ENCODE measurements at places on chromosomes 2 and 18.

- peak; percentile 44 for DNase-seq
Observed at GRCh38 chr2:11705063-11705462, 35.1 kb upstream of the NTSR2 start.

- DNase-seq: no peak
Observed at GRCh38 chr2:167271932-167272331, 383.7 kb downstream of the XIRP2 start.

DNA sequence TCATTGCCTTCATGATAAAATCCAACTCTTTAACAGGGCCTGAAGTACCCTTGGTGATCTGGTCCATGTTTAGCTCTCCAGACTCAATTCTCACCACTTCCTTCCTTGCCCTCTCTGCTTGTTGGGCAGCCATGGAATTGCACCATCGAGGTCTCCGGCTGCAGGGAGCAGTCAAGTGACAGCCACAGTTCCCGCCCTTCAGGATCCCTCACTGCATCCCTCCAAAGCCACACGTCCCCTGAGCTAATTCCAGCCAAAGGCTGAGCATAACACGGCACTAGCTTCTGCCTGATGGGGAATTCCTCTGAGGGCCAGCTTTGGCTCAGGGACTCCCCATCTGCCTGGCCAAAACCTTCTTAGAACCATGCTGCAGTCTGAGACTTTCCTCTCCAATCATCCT is 47.4 kb upstream of the SLC1A4 start:
- no peak for DNase-seq

- DNase-seq: no peak
Observed at GRCh38 chr2:217328622-217328978, 468.7 kb upstream of the TNP1 start.

DNA sequence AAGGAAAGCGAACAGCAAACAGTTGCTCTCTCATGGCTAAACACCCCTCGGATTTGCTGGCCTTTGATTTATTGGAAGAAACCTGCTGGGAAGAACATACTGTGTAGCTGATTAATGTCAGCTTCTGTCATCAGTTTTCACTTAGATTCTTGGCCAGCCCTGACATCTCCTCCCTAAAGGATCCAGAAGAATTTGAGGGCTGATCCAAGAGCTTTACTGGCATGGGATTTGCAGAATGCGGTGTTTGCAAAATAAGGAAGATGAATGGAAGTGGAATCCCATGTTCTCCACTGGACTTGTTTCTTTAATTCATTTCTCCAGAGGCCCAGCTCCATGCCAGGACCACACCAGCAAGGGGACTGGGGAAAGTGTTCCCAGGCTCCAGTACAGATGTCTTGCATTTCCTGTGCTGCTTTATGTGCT is 80.5 kb downstream of the RDH14 start:
- no peak for DNase-seq

DNA sequence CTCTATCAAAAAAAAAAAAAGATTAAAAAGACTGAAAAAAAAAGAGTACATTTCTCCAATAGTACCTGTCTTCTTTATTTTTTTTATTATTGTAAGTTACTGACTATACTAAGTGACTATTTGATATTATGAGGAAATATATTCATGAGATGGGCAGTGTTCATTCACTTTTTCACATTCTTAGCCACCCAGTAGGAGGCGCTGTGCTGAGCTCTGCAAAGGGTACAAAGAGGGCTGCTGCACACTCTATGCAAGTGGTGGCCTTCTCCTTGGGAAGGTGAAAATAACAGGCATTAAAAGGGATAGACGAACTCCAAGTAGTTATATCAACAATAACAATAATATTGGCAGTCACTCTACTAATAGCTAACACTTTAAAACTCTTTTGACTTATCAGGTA is 1034.9 kb upstream of the FANCL start:
- DNase-seq: no peak

DNA sequence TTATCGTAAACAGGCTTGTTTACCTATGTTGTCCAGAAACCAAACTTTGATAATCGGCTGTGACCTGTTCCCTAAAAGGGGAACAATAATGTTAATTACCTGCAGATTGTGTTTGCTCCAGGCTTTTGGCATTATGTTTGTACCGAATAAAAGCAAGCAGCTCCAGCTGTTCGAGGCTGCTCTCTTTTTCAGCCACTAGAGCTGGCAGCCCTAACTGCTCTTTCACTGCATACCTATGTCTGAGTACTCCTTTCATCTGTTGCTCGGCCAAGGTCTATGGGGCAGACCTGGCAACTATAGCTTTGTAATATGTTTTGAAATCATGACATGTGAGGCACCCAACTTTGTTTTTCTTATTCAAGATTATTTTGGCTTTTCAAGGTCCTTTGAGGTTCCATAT is 77.8 kb upstream of the EHBP1 start:
- DNase-seq: no peak

DNA sequence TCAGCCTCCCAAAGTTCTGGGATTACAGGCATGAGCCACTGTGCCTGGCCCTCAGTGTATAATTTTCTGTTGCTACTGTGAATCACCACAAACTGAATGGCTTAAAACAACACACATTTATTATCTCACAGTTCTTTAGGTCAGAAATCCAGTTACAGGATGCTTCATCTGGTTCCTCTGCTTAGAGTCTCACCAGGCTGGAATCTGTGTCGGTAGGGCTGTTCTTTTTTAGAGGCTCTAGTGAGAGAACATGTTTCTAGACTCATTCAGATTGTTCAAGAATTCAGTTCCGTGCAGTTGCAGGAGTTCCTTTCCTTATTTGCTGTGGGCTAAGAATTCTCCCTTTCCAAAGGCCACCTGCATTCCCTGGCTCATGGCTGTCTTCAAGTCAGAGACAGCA is 22.2 kb downstream of the CCDC121 start:
- no peak for DNase-seq

- no peak for DNase-seq
Observed at GRCh38 chr2:37896319-37896718, 28.8 kb upstream of the RMDN2 start.

- DNase-seq: no peak
Observed at GRCh38 chr2:66013456-66013855, 421.5 kb upstream of the MEIS1 start.

DNA sequence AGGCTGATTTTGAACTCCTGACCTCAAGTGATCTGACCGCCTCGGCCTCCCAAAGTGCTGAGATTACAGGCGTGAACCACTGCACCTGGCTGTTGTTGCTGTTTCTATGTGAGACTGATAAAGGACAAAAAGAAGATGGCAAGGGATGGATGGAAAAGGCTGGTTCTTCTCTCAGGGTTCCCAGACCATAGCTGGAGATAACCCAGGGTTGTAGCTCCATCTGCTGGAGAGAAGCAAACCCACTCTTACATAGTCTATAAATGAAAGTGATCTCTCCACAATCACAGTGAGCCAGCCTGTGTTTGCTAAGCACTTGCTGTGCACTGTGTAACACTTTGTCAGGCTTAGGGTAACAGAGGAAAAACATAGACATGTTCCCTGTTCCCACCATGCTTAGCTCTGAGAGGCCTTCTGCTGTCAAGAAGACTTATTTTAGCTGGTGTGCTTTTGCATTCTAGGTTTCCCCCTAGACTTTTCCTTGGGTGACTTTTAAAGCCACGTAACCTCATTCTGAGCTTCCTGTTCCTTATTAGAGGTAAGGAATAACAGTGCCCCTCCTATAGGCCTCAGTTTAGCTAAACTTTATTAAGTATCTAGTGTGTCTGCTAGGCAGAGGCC is 49.7 kb downstream of the LIMS1 start:
- DNase-seq: no peak

DNA sequence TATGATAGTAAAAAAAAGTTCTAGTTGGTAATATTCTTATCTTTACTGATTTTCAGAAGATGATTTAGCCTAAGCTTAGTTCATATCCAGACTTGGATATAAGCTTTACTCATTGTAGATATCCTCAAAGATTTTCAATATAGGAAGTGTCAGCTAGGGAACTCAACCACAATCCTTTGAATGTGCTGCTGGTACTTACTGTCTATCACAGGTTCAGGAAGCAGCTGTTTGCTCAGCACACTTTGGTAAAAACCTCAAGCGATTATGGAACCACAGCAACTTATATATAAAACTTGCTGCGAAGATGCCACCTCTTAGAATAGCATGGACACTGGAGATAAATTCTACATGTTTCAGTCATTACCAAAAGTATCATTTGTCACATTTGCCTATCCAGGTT is 60.1 kb upstream of the TNFRSF11A start:
- DNase-seq: no peak

GRCh38 chr2:45132551-45132950 is 123.3 kb upstream of the SIX2 start:
- DNase-seq: no peak

- no peak for DNase-seq
Observed at GRCh38 chr2:67259556-67260342, 137.4 kb upstream of the ETAA1 start.

- DNase-seq: no peak
Observed at GRCh38 chr18:62744076-62744968, 29.0 kb downstream of the PHLPP1 start.

- no peak for DNase-seq
Observed at GRCh38 chr2:230899786-230900185, 25.3 kb downstream of the GPR55 start.

DNA sequence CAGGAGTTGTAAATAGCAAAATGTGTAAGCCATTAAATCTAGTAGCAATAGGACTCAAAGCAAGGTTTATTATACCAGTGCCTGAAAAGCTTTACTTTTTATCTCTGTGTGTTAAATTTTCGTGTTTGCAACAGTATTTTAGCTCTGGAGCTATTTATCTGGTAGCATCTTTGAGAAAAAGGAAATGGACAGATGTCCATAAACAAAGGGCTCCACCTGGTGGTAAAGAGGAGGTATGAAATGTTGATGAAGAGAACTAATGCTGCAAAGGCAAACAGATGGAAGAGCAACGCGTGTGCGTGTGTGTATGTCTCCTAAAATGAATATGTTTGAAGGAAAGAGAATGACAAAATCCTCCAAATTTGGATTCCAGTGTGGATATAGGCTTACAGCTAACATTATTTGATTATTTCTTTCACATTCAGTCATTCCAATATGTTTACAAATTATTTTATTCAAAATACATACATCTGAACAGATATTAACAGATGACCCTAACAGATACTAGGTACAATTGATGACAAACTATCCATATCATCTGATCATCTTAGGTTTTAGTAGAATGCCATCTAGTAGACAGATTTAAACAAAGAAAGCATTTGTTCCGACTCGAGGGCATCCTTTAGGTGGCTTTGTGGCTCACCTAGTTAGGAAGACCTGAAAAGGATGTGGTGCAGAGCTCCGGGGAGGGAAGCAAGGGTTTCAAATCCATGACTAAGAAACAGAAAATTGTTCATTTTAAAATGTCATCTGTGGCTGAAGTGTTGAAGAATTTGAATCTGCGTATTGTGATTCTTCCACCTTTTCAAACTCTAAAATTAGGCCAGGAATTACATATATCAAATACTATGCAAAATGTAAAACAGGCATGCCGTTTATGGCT is 383.3 kb downstream of the MTX2 start:
- DNase-seq: no peak

GRCh38 chr18:13199169-13199568 is 19.4 kb upstream of the LDLRAD4 start:
- DNase-seq: no peak

DNA sequence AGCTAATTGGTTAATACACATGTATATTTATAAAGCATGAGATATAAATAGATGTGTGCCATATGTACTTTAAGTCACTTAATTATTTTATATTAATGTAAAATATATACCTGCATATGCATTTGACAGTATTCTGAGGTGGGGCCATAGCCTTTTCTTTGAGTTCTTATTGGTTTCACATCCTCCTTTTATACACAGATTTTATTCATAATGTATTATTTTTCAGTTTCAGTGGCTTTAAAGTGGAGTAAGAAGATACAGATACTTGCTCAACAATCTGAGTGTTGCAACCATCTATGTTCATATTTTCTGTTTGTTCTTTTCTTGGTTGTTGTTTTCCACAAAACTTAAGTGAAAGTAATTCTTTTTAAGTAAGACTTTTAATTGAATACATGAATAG is 436.5 kb downstream of the RND3 start:
- DNase-seq: no peak

DNA sequence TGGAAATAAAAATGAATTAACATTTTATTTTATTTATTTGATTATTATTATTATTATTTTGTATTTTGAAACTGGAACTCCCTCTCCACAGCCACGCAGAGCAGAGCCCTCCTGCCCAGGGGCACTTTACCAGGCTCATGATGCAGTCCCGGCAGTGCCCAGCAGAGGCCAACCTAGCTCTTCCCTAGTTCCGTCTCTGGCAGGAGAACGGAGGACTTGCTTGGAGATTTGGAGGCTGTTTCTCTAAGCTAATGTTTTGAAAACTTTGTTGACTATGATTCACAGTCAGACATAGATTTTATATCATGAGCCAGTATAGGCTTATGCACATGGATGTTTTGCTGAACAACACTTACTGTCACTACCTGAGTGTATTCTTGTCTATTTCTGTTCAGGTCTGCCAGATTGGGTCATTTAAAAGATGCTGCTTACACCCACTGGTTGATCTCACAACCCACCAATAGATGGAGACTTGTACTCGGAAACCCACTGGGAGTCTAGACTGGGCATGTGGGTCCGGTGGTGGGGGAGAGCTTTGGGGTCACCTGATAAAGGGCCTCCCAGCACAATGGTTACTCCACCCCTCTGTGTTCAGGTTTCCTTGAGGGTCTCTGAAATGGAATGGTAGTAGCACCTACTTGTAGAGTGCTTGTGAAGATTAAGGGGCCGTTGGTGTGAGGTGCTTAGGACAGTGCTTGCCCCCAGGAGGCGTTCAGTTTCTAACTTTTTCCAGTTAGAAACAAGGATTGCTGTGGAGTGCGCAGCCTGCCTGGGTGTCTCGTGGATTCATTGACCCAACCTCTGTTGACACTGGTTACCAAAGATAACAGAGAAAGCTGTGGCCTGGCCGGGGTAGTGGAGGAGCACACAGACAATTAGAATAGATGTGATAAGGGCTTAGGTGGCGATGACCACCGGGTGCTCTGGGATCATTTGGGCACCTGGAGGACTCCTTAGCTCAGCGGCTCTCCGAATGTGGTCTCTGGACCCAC is 177.3 kb downstream of the HAUS1 start:
- peak; percentile 67 for DNase-seq

GRCh38 chr2:56714400-56714799 is 530.6 kb downstream of the CCDC85A start:
- DNase-seq: no peak

GRCh38 chr2:40592218-40592617 is 140.3 kb upstream of the SLC8A1 start:
- no peak for DNase-seq

DNA sequence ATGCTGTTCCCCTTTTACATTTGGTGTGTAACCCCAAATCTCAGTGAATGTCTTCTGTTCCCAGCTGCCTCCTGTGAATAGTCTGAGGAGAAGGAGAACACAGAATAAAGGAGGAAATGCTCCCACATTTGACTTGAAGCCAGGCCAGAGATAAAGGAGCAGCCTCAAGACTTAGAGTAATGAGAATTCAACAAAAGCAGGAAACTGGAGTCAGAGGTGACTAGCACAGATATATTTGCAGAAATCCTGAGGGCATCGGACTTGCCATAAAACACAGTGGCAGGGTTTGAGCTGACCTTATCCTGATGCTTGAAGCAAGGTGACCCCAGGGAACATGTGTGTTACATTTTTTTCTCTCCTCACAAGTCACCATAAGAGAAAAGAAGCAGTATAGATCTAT is 291.4 kb upstream of the RND3 start:
- DNase-seq: no peak

GRCh38 chr2:239322416-239323086 is 78.3 kb downstream of the HDAC4 start:
- no peak for DNase-seq
